ENCODE measurements at places on chromosomes 6 and 20. TPM values are rescaled to one million over a fixed set of nuclear protein-coding genes. Genes with fewer than 3 reads are reported as not detected.

Gene HLA-DQA1
- polyA plus RNA-seq, result 1.7 TPM

Gene TMEM170B
- polyA plus RNA-seq, result 6.1 TPM

Gene PLAGL2
- polyA plus RNA-seq, result 9.8 TPM

Gene TRIM10
- 0.48 TPM for polyA plus RNA-seq

- DNase-seq, result no peak
Measured at GRCh38 chr6:95572098-95572497, 5.2 kb upstream of the MANEA start.

DNA sequence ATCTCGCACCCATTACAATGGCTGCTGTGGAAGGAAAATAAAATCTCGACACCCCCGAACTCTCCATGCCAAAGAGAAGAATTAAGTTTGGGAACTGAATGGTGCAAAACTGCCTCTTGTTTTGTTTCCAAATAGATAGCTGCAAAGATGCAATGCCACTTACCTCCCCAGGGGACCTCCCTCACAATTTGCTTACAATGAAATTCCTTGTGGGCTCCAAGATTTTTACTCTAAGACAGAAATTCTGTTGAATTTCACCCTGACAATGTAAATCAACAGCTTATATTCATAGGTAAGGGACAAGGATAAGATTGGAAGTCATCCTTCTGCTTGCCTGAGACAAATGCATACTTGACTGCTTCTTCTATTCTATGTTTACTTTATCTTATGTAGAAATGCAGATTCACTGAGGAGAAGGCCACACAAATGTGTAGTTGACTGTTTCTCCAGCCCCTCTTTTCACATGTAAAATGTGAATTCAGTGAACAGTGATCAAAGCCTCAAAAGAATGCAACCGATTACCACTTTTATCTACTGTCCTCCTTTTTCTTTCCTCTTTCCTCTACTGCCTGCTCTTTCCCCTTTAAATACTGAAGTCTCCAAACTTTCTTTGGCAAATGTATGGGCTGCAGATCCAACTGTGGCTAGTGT is 36.6 kb downstream of the ADGRF4 start:
- no peak for DNase-seq

DNA sequence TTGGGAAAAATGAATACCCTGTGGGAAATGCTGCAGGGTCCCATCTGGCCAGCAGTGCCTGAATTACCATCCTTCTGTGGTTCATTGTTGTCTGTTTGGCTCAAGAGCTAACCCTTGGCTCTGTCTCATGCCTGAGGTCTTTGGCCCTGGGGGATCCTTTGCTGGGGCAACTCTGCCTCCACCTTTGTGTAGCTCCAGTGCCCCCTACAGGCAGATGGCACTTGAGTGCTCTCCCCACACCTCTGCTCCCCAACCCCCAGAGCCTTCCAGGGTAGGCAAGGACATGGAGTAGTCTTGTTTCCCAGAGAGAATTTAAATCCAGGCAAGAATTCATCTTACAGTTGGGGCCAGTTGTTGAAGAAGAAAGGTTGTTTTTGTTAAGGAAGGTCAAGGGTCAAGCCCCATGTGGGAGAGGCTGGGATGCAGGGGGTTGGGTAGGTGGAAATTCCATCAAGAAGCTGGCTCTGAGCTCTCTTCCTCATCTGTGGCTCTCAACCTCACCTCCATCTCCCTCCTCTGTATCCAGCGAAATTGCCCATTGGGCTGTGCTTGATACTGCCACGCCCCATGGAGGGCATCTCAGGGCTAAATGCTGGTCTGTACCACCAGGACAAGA is 44.2 kb downstream of the ZNF831 start:
- no peak for DNase-seq

DNA sequence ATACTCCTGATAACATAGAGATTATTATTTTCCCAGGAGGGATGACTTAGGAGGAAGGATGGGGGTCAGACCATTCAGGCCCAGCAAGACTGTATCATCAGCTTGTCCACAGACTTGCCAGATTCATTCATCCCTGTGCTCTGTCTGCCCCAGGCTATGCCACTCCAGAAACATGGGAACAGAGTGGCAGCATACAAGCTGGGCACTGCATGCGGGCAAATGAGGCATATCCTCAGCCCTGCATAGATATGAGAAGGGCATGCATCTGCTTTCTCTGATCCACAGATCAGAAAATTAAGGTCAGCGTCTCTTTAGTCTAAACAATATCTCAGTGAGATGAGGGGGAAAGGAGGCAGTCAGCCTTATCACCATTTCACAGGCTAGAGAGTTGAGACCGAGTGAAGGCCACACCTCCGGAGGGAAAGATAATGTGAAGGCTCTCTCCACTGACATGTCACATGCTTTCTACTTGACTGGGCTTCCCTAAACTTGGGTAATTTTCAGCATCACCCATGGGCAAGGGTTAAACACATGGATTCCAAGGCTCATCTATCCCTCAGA is 140.5 kb downstream of the TFAP2B start:
- DNase-seq, result no peak

- no peak for DNase-seq
Measured at GRCh38 chr6:169534039-169534421, 167.8 kb downstream of the WDR27 start.

GRCh38 chr20:15673206-15673605 is 900.0 kb downstream of the KIF16B start:
- DNase-seq, result no peak

- DNase-seq, result no peak
Measured at GRCh38 chr6:12967686-12968085, 251.1 kb downstream of the PHACTR1 start.

DNA sequence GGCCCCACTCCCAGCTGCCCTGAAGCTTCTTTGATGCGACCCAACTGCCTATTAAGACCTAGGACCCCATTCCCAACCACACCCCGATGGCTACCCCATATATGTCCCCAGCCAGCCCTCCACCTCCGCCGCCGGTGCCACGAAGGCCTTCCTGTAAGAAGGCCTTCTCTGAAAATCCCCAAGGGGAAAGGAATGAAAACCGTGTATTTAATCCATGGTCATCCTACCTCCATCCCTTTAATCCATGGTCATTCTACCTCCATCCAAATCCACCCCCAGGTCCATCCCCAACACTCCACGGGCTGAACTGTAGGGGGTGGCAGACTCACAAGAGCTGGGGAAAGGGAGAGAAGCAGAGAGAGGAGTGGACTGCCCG is 545 bp upstream of the VSX1 start:
- DNase-seq, result no peak

- DNase-seq, result no peak
Measured at GRCh38 chr6:122833021-122833491, 44.0 kb downstream of the SMPDL3A start.

GRCh38 chr6:156583083-156583482 is 194.1 kb upstream of the ARID1B start:
- no peak for DNase-seq

GRCh38 chr6:96089173-96089572 is 73.4 kb downstream of the FUT9 start:
- no peak for DNase-seq

DNA sequence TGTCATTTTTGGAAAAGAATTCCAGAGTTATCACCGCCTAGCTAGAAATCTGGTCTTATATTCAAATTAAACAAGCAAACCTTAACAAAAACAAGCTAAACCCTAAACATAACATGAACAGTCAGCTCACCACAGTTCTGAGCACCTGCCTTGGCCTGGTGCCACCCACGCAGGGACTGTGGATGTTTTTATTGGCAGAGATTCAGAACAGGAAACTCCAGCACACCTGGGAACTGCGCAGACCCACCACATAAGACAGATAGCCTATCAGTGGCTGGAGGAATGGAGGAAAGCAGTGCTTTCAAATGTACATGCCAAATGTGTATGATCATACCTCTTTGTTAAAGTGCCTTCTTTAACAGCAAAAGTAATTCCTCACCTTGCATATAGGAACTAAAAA is 8.9 kb downstream of the SLC16A10 start:
- DNase-seq, result no peak

- no peak for DNase-seq
Measured at GRCh38 chr20:51739722-51740249, 28.4 kb downstream of the ATP9A start.

DNA sequence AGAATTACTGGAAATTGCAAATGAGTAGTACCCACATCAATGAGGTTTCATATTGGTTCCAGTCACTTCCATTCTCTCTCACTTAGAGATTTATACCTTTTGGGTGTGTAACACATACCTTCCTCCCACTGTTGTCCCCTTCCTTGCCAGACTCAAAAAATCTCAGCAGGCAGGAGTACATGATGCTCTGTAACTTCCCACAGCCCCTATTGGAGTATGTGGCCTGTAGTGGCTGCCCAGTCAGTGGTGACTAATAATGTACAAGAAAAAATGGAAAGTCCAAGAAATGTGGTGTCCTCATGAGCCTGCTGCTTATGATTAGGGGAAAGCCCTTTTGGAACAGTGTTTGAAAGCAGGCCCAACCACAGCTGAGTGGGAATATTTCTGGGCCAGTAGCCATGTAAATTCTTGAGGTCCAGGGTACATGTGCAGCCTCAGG is 312.0 kb downstream of the ZFAND3 start:
- peak; percentile 40 for DNase-seq

DNA sequence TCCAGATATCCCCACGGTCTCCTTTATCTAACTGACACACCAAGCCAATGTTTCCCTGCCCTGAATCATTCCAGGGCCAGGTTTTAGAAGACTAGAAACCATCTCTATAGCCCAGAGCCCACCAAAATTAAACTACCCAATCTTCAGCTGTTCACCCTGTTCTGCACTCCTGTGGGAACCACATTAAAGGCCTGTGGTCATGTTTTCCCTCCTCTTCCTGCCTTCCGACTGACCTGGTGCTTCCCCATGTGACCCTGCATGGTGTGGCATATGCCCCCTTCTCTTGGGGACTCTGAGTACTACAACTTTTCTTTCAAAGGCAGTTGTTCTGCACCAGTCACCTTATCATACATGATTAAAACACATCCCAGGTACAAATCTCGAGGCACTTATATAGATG is 155.0 kb downstream of the TMEM200A start:
- DNase-seq, result no peak

DNA sequence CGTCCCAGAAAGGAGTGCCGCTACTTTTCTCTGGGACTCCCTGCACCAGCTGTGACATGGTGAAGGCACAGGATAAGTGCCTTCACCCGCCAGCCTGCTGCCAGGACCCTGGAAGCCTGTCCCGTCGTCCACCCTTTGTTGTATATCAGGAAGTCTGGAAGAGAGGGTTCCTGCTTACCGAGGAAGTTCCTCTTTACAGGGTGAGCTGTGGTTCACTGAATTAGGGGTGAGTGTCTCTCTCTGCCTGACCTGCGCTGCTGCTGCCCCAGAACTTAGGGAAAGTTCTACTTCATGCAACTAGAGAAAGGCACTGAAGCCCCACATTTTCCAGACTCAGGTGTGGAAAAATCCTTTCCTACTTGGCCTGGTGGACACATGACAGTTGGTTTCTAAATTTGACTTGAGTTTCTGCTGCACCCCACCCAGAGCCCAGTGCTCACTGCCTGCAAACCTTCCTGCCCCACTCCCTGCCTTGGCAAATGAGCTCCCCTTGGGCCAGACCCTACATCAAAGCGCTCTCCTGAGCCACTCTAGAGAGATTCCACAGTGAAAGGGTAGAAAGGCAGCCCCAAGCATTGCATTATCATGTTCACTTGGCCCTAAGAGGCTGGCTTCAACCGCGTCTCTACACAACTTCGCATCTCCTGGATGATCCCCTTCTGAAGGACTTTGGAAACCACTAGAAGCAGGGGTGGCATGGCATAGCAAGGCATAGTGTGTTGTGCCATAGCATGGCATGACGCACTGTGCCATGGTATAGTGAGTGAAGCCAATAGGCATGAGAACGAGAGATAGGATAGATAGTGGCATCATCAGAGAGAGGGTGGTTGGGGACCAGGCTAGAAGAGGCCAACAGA is 215.8 kb upstream of the CDYL start:
- no peak for DNase-seq

DNA sequence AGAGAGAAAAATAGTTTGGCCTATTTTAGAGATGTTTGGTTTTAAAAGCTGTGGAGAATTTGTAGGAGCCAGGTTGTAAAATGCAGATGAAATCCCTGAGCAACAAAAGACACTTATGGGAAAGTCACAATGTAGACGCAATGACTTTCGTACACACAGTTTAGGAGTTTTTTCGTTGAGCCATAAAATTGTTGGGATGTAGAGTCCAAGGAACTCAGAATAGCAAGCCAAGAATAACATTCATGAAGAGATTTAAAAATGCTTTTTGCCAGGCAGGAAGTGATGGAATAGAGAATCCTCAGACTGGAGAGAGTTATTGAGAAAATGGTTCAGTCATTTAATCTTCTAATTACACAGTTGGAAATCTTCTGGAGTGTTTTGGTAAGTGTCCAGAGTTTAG is 11.5 kb upstream of the PROKR2 start:
- no peak for DNase-seq

DNA sequence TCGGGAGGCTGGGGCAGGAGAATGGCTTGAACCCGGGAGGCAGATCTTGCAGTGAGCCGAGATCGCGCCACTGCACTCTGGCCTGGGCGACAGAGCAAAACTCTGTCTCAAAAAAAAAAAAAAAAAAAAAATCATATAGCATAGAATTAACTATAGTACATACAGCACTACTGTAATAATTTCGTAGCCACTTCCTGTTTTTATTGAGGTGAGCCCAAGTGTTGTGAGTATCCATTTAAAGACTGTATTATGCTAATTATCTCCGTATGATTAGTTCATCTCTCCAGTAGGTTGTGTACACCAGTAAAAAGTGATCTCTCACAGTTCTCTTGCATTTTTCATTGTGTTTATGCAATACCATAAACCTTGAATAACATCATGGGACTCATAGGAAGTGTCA is 70.6 kb downstream of the IYD start:
- no peak for DNase-seq

DNA sequence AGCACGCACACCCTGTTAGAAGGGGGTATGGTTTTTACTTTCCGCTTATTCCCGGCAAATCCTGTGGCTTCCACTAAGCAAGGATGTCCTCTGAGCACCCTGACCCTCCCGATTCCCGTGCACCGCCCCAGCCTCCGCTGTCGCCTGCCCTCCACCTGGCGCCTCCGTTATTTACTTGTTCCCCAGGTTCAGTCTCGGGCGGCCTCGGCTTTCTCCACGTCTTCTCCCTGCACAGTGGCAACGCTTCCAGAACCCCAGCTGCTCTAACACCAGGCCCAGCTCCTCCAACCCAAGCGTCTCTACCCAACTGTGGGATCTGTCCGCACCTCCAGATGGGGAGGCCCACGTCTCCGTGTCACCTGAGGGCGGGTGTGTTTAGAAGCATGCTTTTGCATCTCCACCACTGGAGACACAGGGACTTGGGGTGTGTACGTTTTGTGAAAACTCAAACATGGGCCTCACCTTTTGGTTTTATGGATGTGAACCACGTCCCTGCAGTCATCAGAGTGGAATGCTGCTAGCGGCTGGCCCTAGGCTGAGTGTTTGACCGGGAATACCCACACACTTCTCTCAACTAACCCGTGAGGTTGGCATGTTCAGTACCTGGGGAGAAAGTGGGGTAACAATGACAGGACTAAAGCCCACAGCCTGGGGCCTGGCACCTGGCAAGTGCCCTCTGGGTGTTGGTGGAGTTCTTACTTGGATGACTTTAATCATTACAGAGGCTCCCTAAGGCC is 79.9 kb downstream of the THBS2 start:
- DNase-seq, result no peak

DNA sequence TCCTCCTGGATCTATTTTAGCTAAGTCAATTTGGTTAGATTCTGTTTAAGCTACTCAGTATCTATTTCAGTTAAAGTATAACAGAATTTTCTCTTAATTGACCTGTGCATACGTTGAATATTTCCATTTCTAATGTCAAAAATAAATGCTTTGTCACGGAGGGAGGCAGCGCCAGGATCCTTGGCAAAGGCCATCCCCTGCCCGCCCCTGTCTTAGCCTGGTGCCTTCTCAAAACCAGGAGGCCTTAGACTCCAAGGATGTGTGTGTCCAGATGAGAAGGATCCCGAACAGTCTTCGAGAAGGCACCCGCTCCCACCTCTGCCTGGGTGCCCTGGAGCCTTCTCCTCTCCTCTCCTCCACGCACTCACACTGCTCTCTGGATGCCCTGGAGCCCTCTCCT is 22.4 kb downstream of the TCFL5 start:
- DNase-seq, result no peak
